ENCODE measurements at places on chromosomes 7 and 10.
A peak's percentile ranks its signal among the peaks of the same experiment; 100 is the strongest.

GRCh38 chr7:44884621-44885393, 523 bp downstream of the PURB start:
- DNase-seq, result no peak

DNA sequence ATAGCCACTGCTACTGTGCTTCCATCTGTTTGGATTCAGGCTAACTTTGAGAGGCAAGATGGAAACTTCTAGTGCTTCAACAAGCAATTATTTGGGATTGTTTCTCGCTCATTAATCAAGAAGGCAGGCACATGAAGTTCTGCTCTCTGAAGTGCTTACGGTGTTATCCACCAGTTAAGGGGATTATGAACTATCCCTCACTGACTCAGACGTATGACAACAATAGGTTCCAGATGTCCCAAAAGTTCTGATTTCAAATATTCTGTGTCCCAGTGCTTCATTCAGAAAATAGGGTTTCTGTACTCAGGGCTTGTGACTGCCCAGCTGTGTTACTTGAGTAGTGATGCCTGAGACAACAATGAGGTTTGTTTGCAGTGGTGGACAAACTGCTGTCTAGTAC, 81.0 kb downstream of the HACD1 start:
- peak; percentile 55 for DNase-seq

GRCh38 chr10:73647211-73647874, 6.1 kb upstream of the MYOZ1 start:
- peak; percentile 77 for DNase-seq

DNA sequence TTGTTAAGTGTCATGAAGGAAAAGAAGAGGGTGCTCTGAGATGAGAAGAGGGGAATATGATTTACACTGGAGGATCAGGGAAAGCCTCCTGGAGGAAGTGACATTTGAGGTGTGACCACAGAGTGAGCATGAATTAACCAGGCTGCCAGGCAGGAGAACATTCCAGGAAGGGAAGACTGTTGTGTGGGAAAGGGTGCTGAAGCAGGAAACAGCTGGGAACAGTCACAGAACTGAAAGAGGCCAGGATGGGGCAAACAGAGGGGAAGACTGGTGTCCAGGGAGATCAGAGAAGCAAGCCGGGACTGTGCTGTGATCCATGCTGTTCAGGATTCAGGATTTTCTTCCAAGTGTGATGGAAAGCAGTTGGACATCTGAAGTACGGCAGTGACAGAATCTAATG, 14.9 kb downstream of the HIPK2 start:
- DNase-seq, result no peak

DNA sequence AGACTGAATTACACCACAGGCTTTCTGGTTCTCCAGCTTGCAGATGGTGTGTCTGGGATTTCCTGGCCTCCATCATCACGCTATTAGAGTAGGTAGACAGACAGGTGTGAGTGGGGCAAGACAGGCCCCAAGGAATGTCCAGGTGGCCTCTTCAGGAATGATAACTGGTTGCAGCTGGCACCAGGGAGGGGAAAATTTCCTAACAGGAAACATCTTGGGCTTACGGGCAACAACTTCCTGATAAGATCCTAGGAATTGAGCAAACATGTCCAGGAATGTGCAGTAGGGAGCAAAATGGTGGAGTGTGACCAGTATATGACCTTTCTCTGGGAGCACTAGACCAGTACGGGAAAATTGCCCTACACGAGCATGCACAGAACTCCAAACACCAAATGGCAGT, 11.3 kb downstream of the XRCC2 start:
- DNase-seq, result no peak

DNA sequence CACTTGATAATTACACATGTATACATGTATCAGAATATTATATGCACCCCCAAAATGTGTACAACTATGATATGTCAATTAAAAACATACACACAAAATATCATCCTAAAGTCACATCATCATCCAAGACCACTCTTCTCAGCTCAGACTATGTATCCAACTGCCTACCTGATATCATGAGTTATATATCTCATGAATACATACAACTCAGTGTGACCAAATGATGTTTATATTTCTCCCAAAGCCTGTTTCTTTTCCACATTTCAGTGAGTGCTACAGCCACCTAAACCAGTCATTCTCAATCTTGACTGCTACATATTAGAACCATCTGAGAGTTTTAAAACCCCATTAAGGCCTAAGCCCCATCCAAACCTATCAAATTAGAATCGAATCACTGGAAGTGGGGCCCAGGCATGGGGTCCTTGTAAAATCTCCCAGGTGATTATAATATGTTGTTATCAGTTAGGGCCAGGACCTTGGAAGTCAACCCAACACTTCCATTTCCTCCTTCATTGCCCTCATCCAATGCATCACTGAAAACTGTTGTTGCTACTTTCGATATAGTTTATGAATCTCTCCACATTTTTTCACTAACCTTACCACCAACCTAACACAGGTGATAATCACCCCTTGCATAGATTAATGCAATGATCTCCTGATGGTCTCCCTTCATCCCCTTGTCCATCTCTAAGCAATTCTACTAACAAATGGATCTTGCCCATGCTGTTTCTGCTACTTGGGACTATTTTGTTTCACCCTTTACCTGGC, 53.8 kb upstream of the ITGB8 start:
- DNase-seq, result no peak

- no peak for DNase-seq
These were observed 7.3 kb upstream of the RET start for GRCh38 chr10:43069579-43069978.

DNA sequence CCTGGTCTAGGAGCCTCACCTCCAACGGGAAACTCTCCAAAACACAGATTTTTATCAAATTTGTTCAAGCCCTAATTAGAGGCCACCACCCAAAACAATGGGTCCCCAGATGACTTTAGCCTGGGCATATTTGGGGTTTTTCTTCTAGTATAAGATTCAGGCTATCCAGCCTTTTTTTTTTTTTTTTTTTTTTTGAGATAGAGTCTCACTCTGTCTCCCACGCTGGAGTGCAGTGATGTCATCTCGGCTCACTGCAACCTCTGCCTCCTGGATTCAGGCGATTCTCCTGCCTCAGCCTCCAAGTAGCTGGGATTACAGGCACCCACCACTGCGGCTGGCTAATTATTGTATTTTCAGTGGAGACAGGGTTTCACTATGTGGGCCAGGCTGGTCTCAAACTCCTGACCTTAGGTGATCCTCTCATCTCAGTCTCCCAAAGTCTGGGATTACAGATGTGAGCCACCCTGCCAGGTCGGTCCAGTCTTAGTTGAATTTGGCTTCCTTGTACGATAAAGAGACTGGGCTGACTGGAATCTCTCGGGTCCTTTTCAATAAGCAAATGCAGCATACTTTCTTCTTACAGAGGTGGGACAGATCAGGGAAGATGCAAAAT, 91.4 kb upstream of the KLF6 start:
- DNase-seq, result no peak

DNA sequence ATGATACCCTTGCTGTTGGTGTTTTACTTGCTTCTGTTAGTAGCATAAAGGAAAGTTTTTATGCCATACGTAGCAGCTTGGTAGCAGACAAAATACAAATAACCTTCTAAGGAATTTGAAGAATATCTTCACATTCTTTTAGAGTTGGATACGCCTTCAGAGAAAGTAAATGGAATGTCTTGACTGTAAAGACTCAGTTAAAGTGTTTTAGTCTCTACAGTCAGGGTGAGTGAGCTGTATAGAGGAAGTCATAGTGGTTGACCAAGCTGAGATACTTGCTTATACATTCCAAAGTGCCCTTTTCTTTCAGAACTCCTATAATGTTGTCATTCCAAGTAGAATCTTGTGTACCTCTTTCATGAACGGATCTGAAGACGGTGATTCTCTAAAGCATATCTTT, 37.7 kb downstream of the RABGEF1 start:
- DNase-seq, result no peak
